Bronchial epithelial cell (primary cell): ENCODE measurements at places on chromosomes 16 and 17. TPM values are rescaled to one million over a fixed set of nuclear protein-coding genes. Genes with fewer than 3 reads are reported as not detected.
A peak's percentile ranks its signal among the peaks of the same experiment; 100 is the strongest.

DNA sequence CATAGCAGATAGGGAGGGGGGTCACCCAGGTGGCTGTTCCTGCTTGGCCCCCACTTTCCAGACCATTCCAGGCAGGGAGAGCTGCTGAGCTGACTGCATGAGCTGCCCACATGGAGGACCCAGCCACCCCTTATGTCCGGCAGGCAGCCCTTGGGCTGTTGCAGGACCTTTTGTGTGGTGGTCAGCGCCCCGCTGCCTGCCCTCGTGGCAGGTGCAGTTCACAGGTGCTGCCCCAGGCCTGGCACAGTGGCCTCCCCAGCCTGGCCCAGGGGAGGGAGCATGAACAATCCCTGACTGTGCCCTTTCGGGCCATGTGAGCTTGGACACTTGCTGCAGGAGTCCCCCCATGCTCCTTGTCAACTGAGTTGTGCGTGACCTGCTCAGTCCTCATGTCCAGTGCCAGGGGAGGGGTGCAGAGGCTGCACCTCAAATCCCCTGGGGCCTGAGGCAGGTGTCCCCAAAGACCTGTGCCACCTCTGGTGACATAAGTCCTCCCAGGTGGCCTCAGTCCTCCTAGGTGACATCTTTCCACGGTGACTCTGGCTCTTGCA, 8.6 kb downstream of the TBC1D26 start:
- DNase-seq = no peak

Gene MPV17L
- 0.13 and 0.53 TPM in 2 replicates for total RNA-seq

DNA sequence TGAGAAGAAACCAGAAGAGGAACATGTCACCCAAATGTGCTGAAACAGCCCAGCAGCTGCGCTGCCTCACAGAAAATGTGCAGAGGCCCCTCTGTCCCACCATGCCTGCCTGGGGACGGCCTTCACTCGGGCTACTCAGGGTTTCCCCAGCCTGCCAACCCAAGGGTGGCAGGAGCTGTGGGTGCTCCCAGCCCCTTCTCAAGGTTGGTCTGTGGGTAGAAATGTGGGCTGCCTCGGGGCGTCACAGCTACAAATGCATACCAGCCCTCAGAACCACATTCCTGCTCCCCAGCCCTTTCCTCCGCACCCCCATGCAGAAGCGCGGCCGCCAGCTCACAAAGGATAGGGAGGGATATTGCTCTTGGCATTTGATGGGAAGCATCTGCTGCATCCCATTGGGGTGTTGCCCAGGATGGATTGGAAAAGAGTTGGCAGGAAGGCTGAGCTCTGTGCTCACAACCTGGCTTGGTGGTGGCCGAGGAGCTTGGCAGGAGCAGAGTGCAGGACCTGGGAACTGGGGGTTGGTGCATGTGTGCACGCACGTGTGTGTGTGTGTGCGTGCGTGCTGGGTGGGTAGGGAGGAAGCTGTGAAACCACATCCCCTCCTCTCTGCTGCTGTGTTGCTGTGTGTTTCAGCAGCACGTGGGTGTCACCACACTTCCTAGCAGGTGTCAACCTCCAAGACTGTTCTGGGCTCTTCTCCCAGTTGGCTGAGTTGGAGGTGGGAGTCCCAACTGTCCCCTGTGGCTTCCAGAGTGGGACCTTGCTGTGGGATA, 304.4 kb downstream of the SEC14L1 start:
- no peak for DNase-seq

DNA sequence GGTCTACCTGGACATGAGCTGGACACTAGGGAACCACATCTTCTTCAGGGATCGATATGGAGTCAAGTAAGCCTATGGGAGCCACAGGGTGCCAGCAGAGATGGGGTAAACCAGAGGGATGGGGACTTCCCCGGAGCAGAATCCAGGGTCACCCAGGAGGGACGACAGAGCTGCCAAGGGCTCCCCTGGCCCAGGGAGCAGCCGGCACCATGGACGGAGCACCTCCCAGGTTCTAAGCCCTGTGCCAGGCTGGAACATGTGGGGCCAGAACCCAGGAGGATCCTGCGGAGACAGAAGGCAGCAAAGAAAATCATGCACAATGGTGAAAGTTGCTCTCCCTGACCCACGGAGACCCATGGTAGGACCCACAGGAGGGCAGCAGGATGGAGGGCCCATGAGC, 33.6 kb upstream of the KSR1 start:
- DNase-seq = no peak

Gene ZG16
- total RNA-seq = not detected in 2 replicates

DNA sequence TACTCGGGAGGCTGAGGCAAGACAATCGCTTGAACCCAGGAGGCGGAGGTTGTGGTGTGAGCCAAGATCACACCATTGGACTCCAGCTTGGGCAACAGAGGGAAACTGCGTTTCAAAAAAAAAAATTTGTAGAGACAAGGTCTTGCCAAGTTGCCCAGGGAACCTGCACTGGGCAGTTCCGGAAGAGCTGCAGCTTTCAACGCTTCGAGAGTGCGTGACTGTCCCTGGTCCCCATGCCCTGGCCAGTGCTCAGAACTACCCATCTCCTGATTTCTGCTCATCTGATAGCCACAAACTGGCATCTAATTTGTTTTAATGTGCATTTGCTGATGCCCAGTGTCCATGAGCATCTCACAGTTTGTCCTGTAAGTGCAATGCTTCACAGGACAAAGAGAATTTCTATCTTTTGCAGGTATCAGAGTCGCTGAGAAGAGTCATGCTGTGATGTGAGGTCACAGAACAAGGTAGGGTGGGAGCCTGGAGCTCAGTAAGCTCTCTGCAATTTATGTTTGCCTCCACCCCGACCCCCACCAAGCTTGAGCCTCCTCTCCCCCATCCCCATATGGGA, 3.9 kb downstream of the ACTG1 start:
- peak; percentile 76 for DNase-seq

GRCh38 chr16:5328546-5328945, 231.0 kb upstream of the EEF2KMT start:
- DNase-seq = no peak

Gene TMEM88
- total RNA-seq = 0.64 TPM in 1 of 2 replicates, not detected in the other

DNA sequence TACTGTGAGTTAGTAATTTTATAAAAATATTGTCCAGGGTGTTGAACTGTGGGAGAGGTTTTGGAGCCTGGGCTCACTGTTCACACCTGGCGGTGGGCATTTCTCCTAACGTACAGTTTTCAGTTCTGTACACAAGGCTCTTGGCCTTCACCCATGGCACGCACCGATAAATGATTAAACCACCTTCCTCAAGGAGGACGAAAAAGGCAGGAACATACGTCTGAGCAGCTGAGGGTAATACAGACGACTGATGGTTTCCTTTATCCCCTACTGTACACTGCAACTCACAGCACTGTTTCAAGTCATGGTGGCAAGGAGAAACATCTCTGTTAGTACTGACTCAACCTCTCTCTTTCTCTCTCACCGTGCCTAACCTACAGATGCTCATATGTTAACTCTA, 1.4 kb upstream of the ST6GALNAC1 start:
- DNase-seq = no peak

DNA sequence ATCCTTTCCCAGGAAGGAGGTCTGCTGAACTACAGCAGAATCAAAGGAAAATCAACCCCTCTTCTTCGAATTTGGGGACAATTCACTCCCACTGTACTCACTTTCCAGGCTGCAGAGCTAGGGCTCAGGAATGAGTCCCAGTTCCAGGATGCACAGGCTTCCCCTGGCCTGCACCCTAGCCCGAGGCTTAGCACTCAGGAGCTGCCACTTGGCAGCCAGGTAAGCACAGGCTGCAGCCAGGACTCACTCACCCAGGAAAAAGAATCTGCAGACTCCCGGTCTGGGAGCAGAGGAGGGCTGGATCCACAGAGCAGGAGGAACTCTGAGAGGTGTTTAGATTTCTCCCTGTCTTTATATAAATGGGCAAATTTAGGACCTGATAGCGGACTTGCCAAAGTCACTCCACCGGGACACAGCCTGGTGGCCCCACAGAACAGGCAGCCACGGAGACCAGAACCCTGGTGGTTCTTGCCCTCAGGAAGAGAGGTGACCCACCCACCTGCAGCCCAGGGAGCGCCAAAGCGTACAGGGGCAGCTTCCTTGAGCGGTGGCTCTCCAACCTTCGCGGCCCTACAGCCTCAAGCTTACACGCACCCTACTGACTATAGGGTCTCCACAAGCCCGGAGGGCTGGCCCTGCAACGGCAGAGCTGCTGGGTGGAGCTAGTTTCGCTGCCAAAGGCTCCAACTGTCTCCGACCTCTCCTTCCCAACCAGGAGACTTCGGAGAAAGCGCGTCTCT, 4.8 kb downstream of the CBLN1 start:
- DNase-seq = no peak

DNA sequence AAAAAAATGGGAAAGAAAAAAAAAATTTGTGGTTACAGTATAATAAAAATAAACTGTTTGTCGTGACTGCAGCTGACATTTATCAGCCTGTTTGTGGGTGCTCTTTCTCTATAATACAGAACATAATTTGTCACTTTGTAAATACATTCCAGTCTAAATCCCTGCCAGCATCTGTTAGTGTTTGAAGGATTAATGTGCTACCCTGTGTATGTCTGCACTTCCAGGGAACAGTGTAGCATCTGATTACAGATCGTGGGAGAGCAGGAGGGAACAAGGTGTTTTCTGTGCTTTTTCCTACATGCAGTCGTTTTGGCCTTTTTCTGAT, 265.1 kb downstream of the WWOX start:
- DNase-seq = no peak

- DNase-seq = no peak
These were observed 27.0 kb upstream of the CAPNS2 start for GRCh38 chr16:55539488-55539887.

- no peak for DNase-seq
These were observed 477 bp downstream of the NTAN1 start for GRCh38 chr16:15055141-15056053.

Gene PRR29
- not detected in 2 replicates for total RNA-seq

GRCh38 chr17:83199500-83200201, 120.2 kb downstream of the METRNL start:
- DNase-seq = no peak

GRCh38 chr17:3906881-3907280, 9.4 kb downstream of the P2RX1 start:
- DNase-seq = no peak

DNA sequence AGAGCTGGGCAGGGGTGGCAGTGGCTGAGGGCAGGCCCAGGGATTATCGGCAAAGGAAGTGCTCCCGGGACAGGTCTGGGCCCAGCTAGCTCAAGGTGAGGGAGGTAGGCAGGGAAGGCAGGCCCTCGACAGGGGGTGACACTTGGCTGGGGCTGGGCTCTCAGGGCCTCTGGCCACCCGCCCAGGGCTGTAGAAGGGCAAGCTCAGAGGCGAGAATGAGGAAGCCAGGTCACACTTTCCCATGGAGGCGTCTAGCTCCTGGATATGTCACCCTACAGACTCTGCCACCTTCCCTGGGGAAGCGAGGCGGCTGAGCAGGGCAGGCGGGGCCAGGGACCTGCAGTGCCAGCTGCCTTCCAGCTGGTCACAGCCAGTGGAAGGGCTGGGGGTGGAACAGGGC, 19.1 kb downstream of the FAM83G start:
- no peak for DNase-seq

Gene MPP2
- total RNA-seq = 0.13 and 0.26 TPM in 2 replicates

Gene NPIPA5
- total RNA-seq = 0.38 and 0.79 TPM in 2 replicates

Gene MSLN
- total RNA-seq = 2.6 and 4.5 TPM in 2 replicates

- no peak for DNase-seq
These were observed 75.6 kb downstream of the SPECC1 start for GRCh38 chr17:20084621-20085282.

- no peak for DNase-seq
These were observed 253.9 kb upstream of the CACNG5 start for GRCh38 chr17:66580956-66581391.
